Caco-2 (cell line): ENCODE measurements at places on chromosomes 16 and 17.

DNA sequence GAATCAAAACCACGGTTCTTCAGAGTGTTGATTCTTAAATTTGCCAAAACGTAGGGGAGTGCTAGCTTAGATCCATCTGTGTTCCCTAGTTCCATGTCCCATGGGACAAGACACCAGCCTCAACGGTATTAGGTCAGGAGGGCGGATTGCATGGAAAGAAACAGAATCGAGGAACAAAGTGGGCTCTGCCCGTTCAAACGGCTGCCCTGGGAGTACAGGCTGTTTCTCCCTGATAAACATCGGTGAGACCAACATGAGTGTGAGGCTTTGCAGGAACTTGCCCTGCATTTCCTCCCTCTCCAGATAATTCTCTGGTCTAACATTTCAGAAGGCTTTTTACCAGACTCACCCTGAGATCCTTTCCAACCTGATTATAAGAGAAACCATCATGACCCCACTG is 82.2 kb downstream of the MRM3 start:
- DNase-seq = no peak

- no peak for DNase-seq
These were observed 18.0 kb upstream of the GAS7 start for GRCh38 chr17:10216213-10216938.

DNA sequence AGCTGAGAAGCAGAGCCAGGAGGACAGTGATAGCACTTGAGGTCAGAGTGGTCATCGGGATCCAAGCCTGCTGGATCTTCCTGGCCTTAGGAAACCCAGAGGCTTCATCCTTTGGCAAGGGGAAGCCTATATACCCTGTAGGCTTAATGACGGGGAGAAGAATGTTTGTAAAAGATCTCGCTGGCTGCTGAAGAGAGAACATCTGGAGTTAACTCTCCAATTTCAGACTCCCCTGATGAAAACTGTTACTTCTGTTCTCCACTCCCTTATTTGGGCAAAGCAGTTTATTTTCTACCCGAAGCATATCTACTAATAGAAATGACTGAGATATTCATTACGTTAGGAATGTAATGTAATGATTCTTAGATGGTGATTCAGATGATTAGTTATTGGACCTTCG is 487.0 kb downstream of the CDH13 start:
- no peak for DNase-seq

GRCh38 chr17:64788286-64789060 is 126.4 kb upstream of the SMURF2 start:
- DNase-seq = no peak

GRCh38 chr16:49345829-49346228 is 27.8 kb upstream of the C16orf78 start:
- DNase-seq = peak; percentile 41

GRCh38 chr16:85504242-85504641 is 108.9 kb upstream of the GSE1 start:
- DNase-seq = no peak

GRCh38 chr16:85620374-85620773 is 7.3 kb downstream of the GSE1 start:
- DNase-seq = no peak

- DNase-seq = no peak
These were observed 232.3 kb downstream of the XYLT1 start for GRCh38 chr16:17238285-17239028.

GRCh38 chr16:79006765-79007164 is 593.8 kb downstream of the MAF start:
- no peak for DNase-seq

GRCh38 chr16:30472328-30472942 is at the start of gene ITGAL:
Gene ITGAL (plus strand): TSS chr16:30472742. CDS start chr16:30472838, 96 bp downstream.
- no peak for DNase-seq

DNA sequence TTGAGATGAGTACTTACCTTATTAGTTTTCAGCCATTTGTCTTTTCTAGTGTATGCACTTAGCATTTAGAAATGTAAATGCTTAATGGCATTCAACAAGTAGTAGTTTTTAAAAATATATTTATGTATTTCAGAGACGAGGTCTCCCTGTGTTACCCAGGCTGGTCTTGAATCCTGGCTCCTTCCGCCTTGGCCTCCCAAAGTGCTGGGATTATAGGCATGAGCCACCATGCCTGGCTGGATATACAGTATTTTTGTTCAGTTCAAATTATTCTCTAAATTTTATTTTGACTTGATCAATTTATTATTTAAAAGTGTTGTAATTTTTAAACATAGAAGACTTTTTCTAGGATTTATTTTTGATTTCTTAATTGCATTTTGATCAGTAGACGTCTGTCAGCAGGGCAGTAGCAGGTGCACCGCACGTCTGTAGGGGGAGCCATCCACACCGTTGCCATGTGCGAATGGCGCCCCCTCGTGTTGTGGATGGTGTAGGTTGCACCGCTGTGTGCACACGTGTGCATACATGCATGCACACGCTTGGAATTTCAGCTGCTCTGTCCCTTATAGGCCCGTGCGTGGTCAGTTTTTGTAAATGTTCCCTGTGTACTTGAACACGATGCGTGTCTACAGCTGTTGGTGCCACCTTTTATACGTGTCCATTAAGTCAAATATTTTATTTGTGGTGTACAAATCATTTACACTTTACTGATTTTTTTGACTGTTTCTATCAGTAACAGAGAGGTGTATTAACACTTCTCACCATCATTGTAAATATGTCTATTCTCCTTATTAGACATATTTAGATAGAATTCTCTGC is 30.6 kb downstream of the RPTOR start:
- DNase-seq = peak; percentile 92

- peak; percentile 51 for DNase-seq
These were observed 24.6 kb upstream of the LRRC75A start for GRCh38 chr17:16516594-16517051.

DNA sequence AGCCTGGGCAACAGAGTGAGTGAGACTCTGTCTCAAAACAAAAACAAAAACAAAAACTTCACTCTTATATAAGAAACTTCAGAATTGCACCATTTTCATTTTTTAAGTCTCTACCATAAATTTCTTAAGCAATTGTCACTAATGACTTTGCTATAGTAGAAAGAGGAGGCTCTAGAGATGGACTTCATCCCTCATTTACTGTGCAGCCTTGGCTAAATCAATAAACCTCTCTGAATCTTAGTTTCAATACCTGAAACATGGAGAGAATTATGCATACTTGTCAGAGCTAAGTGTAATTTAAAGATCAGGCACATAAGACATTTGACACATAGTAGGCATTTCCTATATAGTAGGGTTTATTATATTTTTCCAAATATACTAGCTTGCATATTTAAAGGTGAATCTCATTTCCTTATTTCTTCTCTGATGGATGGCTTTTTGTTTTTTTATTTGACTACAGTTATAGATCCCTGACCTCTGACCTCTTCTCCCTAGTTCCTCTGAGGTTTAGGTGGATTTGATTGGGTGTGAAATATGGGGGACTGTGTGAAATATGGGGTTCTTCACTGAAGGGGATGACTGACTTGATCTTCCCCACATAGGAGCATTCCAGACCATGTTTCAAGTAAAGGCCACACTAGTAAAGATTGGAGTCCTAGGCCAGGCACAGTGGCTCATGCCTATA is 2.7 kb downstream of the CCL5 start:
- no peak for DNase-seq

GRCh38 chr16:2953706-2954627 is 10.1 kb upstream of the KREMEN2 start:
- DNase-seq = no peak
